ENCODE measurements at places on chromosomes 1 and 21.

DNA sequence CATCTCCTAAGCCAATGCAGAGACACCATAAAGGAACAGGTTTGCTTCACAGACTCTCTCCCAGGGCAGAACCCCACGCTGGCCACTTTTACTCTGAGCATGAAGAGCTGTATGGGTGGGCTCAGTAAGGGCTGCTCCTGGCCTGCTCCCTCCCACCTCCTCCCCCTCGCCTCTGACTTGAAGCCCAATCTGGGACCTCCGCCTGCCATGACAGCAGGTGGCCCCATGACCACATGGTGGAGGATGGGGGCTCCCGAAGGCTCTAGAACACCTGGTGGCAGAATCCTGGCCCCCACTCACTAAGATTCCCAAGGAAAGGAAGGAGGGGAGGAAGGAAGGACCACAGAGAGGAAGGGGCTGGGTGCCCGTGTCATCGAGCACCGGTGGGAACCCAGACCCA is 23.7 kb downstream of the CASZ1 start:
- DNase-seq, result no peak

DNA sequence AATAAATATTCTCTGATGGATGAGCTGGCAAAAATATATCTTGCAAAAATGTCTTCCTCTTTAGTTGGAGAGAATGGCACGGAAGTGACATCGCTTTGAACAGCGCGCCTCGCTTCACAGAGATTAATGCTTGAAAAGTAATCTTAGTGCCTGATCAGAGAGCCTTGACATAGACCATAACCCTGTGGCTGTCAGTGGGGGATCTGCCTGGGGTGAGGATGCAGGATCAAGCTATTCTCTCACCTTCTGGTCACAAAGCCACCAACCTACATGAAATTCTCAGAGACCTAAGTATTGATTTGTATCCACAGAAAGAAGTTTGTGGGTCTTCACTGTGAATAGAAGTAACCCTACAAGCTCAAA is 492.6 kb downstream of the LMO4 start:
- DNase-seq, result no peak

- no peak for DNase-seq
These were observed 91.9 kb downstream of the GTF2B start for GRCh38 chr1:88799491-88799890.

DNA sequence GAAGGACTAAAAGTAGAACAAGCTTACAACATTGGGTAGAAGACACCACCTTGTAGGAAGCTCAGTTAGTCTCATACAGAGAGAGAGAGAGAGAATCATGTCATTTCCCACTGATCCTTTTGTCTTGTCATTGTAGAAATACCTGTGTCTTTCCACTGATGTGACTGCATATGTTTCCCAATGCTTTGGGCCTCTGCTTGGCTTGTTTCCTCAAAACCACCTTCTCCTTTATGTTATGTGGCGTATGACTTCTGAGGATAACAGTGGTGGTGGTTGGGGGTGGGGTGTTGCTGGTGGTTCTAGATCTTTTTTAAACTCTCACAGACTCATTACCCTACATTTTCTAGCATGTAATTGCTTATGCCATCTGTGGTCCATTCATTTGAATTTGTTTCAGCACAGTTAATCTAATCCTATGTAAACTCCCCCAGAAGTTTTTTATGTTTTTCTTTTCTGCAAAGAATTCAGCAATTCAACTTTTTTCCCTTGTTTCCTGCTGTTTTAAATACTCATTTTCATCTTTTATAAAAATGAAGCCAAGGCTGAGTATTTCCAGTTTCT is 9.3 kb downstream of the RGL1 start:
- no peak for DNase-seq

DNA sequence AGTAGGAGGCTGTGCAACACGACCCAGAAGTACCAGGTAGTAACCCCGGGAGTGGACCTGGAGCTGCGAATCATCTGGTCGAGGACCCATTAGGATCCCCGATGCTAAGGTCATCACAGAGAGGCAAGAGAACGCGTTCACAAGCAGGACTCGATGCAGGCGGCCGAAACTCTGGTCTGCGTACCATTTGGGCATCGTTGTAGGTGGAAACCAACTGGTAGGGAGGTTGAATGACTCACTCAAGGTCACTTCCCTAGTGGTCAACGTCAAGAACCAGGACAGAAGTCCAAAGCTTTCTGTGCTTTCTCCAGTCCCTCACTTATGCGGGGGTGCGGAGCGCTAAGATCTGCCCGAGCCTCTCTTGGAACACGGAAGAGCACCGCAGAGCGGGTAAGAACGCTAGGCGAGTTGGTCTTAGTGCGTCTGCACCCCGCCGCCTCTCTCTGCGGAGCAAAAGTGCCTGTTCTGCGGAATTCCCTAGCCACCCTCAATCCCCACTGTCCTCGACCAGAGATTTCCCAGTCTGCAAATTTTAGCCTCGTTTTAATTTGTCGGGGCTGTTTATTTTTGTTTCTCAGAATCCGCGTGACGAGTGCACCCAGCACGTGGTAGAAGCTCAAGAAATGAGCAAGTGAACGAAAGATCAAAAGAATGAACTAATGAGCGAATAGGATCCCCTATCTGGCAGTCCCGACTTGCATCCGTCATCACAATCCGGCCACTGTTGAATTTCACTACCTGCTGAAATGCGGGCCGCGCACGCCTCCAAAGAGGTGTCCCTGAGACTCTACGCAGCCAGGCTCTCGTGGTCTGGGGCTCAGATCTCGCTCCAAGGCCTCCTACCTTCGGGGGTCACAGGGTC is 12.2 kb downstream of the HLX start:
- no peak for DNase-seq

- DNase-seq, result no peak
These were observed 1.2 kb upstream of the SLC25A33 start for GRCh38 chr1:9537863-9538668.

DNA sequence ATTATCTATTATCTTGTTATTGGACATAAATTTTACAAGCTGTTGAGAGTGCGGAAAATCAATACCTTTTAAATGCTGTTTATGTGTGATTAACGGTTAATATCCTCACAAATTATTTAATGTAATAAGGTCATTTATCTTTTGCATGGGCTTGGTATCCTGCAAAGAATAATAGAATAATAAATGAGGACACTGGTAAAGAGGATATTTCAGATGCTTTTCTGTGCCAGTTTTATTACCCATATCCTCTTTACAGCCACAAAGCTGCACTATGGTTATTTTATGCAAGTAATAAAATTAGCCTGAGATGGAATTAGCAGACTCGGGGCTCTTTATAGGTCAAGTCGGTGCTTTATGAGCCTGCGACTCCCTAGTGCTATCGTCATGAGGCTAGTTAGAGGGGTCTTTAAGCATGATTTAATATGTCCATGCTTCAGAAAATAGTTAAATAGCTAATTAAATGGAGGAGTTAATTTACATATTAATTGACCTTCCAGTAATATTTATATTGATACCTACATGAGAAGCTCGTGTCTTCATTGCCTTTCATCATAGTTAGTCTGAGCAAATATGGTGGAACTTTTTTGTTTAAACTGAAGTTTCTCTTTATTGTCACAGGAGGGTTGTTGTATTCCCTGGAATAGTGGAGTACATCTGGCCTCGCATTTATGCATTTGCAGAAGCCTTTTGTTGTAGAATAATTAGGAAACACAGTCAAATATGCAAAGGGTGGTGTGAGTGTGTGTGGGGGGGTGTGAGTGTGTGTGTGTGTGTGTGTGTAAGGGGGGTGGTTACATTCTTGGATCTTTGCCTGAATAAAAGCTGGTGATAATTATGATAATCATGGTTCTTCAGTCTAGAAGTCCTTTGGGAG is 120.3 kb downstream of the ATG4C start:
- no peak for DNase-seq

- no peak for DNase-seq
These were observed 37.1 kb downstream of the TENT5C start for GRCh38 chr1:117642963-117643362.

DNA sequence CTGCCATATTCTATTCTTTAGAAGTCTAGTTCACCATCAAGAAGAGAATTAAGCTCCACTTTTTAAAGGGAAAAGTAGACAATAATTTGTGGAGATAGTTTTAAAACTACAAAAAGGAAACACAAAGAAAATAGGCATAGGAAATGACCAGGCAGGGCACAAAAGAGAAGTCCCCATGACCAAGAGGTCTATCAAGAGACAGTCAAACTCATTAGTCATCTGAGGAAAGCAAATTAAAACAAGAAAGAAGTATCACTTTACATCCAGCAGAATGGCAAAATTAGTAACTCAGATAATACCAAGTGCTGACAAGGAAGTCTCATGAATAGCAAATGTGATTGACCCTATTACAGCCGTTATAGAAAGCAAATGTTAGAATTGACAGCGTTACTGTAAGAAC is 243.7 kb upstream of the SNX7 start:
- no peak for DNase-seq

DNA sequence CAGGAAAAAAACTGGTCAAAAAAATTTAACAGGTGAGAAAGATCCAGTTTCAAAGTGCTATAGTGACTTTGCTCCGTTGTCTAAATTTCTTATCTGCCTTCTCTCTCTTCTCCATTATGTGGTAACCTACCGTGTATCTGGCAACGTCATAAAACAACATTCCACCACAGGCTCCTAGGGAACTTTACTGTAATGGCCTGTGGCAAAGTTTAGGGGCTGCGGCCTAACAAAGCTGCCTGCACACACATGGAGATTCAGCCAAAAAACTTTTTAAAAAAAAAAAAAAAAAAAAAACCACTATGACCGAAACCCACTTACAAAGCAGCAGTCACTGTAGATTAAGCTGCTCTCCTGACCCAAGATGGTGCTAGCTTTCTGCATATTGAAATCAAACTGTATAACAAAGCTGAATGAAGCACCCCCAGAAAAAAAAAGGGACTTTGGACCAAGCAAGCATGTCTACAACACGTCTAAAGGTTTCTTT is 202.6 kb downstream of the SLC45A1 start:
- no peak for DNase-seq
